Effector CD8-positive, alpha-beta T cell (primary cell): ENCODE measurements at places on chromosomes 2 and 18.

DNA sequence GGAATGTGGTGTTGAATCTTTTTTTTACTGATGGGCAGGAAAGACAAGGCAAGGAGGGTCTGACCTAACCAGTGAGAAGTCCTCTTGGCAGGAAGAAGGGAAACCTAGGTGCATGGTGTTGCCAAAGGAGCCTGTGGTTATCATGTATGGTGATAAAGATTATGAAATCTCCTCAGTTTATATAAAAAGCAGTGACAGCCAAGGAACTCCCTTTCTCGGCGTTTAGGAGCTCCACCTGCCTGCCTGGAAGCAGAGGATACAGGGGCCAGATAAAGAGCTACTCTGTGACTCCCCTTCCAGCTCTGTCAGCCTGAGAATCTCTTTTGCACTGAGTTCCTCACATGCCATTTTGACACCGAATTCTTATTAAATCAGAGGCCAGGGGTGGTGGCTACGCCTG lies 26.1 kb downstream of the COLEC12 start:
- DNase-seq: no peak

DNA sequence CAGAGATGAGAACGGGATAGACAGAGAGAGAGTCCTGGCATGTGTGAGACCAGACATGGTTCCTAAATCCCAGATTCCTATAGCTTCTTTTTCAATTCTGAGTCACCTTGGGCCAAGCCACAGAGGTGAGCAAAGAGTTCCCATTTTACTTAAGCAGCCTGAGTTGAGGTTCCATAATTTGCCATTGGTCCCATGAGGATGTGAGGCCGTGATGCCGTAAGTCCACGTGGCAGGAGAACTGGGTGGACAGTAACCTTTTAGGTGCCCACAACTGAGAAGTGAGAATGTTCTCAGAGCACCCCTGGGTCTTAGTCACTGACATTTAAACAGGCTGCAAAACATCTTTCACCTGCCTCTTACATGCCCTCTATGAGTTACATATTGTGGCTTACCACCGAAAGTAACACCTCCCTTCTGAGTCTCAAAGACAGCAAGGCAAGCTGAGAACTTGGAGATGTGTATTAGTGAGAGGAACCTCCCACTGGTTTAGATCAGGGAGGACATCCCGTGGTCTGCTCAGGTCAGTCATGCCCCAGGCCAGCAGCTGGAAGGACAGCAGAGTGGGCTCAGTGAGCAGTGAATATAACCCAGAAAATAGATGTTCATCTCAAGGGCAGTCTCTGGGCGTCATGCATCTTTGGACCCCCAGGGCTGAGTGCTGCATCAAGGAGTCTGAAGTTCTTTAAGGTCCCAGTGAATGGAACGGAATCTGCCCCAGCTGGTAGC lies 127.9 kb upstream of the LGALSL start:
- no peak for DNase-seq

GRCh38 chr2:64371727-64372126 lies 82.2 kb upstream of the LGALSL start:
- DNase-seq: no peak

GRCh38 chr18:49851624-49852023 lies 38.3 kb upstream of the ACAA2 start:
- no peak for DNase-seq

- no peak for DNase-seq
Measured at GRCh38 chr2:13109516-13109915, 392.8 kb downstream of the TRIB2 start.

GRCh38 chr2:139964721-139965440 lies 1184.7 kb upstream of the NXPH2 start:
- no peak for DNase-seq

DNA sequence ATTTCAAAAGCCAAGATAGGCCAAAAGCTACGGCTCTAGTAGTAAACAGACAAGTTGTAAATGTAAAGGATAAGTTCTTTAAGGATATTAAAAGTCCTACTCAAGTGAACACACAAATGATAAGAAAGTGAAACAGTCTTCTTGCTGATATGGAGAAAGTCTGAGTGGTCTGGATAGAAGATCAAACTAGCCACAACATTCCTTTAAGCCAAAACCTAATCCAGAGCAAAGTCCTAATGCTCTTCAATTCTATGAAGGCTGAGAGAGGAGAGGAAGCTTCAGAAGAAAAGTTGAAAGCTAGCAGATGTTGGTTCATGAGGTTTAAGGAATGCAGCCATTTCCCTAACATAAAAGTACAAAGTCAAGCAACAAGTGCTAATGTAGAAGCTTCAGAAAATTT lies 111.7 kb upstream of the ZEB2 start:
- no peak for DNase-seq

GRCh38 chr2:218029366-218030360 lies 26.9 kb upstream of the TNS1 start:
- no peak for DNase-seq

DNA sequence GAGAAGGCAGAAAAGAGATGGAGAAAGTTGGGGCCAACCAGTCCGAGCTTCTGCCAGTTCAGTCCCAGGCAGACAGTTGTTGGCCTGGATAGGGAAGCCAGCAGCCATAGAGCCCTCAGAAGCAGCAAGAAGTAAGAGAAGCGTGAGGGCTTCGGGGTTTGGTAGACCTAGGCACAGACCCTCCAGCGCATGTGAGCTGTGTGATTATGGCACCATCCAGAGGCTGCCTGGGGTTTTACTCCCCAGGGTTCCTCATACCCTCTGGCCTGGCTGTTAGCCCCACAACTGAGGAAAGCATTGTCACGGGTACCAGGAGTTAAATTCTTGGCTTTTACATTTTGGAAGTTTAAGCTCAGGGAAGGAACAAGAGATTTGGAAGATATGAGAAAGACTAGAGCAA lies 93.7 kb upstream of the RAB6C start:
- no peak for DNase-seq

DNA sequence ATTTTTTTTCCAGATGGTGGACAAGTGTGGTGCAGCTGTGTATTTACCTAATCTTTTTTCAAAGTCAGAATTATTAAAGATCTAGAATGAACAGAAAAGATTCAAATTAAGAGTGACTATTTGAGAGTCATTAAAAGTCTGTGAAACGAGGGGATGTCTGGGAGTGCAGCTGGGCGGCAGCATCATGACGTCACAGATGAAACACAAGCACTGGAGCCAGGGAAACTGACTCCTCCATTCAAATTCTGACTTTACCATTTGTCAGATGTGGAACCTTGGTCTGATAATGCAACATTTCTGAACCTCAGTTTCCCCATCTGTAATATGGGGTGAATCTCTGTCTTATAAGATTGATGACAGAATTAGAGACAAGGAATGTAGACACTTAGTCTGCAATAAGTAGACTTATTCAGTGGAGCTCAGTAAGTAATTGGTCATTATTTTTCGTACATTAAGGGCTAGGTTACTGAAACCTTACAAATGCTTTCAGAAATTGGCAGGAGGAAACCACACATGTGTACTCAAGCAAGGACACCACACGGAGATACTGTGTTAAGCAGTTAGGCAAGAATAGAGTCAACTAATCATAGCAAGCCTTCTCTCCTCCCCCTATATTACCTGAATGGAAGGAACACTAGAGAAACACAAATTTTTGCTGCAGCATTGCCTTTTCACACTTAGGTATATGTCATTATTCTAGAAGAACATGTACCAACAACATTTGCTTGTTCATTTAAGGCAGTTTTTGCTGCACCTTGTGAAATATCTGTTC lies 27.8 kb upstream of the CXXC1 start:
- no peak for DNase-seq

DNA sequence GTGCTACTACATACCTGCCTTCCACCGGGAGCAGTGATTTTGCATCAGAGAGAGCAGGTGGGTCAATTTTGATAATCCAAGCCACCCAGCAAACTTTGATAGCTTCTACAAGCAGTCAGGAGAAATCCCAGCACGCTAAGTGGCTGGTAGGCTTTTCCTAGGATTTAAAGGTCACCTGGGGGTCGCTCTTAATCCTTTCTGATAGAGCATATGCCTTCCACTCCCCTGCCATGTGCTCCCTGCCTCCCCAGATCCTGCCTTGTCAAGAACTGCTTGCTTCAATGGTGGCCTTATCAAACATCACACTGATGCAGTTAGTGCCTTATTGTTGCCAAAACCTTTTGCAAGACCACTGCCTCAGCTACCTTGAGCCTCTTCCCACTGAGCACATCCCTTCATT lies 462.3 kb upstream of the MEX3C start:
- DNase-seq: no peak

- DNase-seq: no peak
Measured at GRCh38 chr18:25284861-25285550, 67.0 kb downstream of the ZNF521 start.

- DNase-seq: no peak
Measured at GRCh38 chr2:234015861-234016260, 34.6 kb upstream of the SPP2 start.

DNA sequence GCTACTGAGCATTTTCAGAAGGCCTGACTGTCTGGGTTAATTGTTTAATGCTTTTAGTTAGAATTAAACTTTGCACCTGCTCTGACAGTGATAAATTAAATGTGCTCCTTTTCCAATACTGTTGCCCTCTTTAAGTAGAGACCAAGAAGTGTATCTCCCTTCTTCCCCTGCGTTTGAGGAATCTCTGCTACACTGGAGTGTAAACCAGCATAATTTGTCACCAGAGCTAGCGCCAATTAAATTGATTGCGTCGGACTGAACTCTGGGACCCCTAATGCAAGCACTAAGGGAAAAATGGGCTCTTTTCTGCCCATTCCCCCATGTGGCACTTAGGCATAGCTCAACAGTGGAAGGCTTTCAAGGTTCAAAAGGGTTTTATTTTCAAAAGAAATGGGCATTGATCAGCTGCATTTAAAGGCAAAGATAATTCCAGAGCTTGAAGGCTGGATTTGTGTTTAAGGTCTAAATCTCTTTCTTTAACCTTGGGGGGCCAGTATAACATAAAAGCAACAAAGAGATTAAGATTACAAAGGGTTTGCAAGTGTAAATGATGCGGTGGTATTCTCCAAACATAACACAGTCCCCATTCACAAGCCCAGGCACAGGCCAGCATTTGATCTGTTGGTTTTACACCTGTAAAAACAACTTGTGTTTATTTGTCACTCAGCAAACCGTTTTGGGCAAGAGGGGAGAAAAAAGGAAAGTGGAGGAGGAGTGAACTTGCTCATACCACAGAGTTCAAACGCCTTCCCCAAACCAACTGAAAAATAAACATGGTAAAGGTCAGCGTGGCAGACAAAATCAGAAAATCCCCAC lies 427.6 kb downstream of the BCL11A start:
- DNase-seq: no peak

- no peak for DNase-seq
Measured at GRCh38 chr2:181770150-181770549, 89.8 kb upstream of the NEUROD1 start.

DNA sequence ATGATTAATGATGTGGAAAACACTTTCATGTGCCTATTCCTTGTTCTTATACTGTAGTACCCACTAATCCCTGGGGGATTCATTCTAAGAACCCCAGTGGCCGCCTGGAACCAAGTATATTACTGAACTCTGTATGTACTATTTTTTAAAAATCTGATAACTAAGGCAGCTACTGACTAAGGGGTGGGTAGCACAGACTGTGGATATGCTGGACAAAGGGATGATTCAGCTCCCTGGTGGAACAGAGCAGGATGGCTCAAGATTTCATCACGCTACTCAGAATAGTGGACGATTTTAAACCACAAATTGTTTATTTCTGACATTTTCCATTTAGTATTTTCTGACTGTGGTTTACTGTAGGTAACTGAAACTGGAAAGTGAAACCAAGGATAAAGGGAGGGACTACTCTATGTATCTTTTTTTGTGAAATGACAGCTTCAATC lies 41.8 kb upstream of the CDC42EP3 start:
- DNase-seq: no peak

- no peak for DNase-seq
Measured at GRCh38 chr18:28063926-28064325, 113.0 kb downstream of the CDH2 start.

DNA sequence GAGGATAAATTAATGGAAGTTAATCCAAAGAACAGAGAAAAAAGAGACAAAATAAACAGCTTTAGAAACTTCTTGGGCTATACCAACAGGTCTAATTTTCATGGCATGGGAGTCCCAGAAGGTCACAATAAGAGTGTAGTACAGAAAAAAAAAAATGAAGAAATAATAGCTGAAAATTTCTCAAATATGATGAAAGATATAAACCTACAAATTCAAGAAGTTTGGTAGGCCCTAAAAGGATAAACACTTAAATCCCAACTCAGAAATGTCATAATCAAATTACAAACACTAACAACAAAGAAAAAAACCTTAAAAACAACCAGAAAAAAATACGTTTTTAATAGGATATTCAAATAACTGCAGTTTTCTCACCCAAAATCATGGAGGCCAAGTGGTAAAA lies 229.3 kb upstream of the ZEB2 start:
- no peak for DNase-seq

DNA sequence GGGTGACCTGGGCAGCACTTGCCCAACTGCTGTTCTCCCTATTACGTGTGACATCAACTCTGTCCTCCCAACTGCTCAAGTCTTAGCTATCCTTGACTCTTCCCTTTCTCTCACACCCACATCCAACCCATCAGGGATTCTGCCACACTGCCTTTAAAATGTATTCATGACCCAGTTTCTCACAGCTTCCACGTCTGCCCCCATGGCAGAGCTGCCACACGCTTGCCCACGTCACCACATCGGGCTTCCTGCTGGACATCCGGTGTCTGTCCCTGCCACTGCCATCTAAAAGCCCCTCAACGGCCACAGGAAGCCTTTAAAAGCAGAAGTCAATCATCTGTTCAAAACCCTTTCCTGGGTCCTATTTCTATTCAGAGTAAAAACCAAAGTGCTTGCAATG lies 233.1 kb upstream of the POU3F3 start:
- no peak for DNase-seq

DNA sequence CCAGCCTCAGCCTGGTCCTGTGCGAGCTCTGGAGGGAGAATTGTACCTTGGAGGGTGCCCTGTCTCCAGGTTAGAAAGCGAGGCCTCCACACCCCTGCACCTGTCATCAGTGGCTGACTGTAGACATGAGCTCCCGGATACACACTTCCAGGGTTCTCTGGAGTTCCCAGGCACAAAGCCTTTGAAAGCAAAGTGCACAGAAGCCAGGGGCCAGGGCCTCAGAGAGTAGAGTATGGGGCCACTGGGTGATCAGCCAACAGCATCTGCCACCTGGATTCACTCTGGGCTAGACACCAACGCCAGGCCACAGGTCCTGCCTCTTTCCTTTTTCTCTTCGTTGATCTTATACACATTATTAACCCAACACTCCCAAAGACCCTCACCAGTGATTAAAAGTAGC lies 239.4 kb upstream of the HDAC4 start:
- no peak for DNase-seq

DNA sequence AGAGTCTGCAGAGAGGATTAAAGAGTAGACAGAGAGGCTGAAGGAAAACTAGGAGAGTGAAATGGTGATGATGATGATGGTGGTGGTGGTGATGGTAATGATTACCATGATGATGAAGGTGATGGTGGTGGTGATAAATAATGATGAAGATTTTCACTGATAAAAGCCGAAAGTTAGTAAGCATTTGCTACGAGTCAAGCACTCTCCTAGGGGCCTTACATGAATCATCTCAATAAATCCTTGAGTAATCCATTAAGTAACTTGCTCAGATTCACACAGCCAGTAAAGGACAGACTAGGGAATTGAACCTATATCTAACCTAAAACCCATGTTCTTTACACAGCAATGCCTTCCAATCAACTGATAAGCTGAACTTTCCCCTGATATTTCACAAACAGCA lies 106.7 kb upstream of the PGAP1 start:
- DNase-seq: no peak
